IPS DF 6.9 (cell line): ENCODE measurements at places on chromosomes 5 and 9.

- DNase-seq, result peak; percentile 68
Observed at GRCh38 chr9:130138171-130138653, 34.0 kb upstream of the NCS1 start.

GRCh38 chr5:180136630-180137381, 65.2 kb upstream of the RNF130 start:
- no peak for DNase-seq

GRCh38 chr9:136029556-136029955, 65.5 kb downstream of the NACC2 start:
- no peak for DNase-seq

- DNase-seq, result no peak
Observed at GRCh38 chr9:97459326-97459725, 42.1 kb upstream of the TMOD1 start.

- DNase-seq, result no peak
Observed at GRCh38 chr5:132011622-132012343, at the start of gene ACSL6. Gene ACSL6 (minus strand): TSS chr5:132011658. CDS start chr5:132011553, 105 bp downstream.

GRCh38 chr9:20623021-20623747, 885 bp upstream of the MLLT3 start:
- no peak for DNase-seq

- DNase-seq, result no peak
Observed at GRCh38 chr5:17340819-17341218, 123.4 kb downstream of the BASP1 start.

- no peak for DNase-seq
Observed at GRCh38 chr9:69324549-69325401, at the start of gene ENTREP1. Gene ENTREP1 (plus strand): TSS chr9:69325215. CDS start chr9:69325310, 95 bp downstream.
